ENCODE measurements at places on chromosomes 3 and 15.
A peak's percentile ranks its signal among the peaks of the same experiment; 100 is the strongest.

DNA sequence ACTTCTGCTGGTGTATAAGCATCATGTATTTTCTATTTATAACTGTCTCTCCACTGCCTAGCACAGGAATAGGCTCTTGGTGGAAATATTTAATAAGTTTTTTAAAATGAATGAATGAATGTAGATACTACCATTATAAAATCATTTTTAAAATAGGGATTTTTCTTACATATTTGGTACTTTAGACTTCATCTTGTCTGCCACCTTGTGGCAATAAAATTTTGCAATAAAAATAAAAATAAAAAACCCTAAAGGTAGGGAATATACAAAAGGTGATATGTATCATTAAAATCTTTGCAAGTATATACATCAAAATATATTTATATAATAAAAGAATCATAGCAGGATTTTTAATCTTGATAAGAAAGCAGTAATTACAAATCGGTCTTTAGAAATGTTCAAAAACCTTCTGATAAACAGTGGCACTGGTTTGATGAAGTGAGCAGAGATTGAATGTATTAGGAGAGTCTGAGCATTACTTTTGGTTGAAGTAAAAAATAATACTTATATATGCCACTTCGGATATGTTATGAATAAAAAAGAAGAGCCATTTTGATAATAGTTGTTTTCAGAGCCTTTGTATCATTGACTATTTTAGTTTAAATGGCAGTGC is 95.2 kb downstream of the SPATA16 start:
- DNase-seq: no peak

GRCh38 chr3:81242871-81243270 is 518.6 kb downstream of the GBE1 start:
- DNase-seq: no peak

DNA sequence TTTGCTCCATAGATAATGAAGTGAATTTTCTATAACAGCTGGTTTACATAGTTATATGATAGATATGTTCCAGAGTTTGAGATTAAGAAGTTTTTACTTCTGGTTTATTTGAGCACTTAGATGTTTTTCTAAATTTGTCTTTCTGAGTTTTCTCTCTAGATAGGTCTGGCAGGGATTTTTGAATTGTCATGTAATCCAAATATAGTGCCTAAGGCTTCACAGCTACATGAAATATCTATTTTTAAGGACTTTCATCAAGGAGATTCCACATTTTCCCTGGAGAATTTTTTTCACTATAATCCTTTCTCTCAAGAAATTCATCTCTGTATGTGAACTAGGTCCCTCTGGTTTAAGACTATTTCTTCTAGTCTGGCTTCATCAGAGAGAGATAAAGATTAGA is 12.0 kb downstream of the PPM1L start:
- DNase-seq: no peak

- no peak for DNase-seq
Measured at GRCh38 chr15:95944193-95944592, 386.3 kb upstream of the NR2F2 start.

DNA sequence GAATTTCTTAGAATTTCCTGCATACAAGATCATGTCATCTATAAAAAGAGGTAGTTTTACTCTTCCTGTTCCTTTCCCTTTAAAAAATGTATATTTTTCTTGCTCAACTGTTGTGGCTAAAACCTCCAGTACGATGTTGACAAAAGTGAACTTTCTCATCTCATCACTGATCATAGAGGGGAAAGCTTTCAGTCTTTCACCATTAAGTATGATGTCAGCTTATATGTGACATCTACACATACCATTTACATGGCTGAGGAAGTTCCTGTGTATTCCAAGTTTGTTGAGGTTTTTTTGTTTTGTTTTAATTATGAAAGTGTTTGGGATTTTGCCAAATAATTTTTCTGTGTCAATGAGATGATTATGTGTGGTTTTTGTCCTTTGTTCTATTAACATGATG is 173.6 kb downstream of the PLD1 start:
- no peak for DNase-seq

GRCh38 chr3:56536735-56537134 is 20.2 kb upstream of the CCDC66 start:
- no peak for DNase-seq

GRCh38 chr3:187621881-187622280 is 48.3 kb downstream of the SST start:
- DNase-seq: no peak

DNA sequence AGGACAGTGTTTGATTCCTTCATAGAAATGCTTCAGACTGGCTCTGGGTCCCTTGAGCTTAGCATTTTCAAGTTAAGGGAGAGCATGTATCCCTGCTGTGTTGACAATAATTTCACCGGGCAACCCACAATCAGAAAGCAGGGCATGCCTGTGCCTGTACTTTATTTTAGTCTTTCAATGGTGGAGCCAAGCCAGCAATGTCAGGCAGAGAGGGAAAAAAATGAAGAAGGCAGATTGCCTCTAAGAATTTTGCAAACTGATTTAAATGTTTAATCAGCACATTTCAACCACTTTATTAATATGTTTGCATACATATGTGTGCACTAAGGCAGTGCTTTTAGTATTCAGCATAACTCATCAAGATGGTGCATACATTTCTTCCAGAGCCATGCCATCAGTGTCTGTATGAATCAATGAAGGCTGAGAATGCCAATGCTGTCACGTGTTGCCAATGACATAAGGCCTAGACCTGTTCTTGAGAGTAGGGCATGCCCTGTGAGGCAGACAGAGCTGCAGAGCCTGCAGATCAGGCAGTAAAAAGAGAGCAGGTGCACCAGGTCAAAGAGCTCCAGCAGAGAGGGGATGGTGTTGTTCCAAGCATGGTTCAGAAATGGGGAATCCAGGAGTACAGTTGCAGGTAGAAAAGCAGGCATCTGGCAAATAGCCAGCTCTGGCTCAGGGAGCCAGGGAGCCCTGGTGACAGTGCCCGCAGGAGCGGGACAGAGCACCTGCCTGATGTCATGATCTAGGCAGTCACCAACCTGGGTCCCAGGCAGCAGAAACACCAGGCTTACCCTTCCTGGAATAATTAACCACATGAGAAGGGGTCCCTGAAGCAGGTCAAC is 508.5 kb downstream of the GABRG3 start:
- peak; percentile 19 for DNase-seq

- no peak for DNase-seq
Measured at GRCh38 chr3:55641964-55642363, 154.9 kb upstream of the WNT5A start.

DNA sequence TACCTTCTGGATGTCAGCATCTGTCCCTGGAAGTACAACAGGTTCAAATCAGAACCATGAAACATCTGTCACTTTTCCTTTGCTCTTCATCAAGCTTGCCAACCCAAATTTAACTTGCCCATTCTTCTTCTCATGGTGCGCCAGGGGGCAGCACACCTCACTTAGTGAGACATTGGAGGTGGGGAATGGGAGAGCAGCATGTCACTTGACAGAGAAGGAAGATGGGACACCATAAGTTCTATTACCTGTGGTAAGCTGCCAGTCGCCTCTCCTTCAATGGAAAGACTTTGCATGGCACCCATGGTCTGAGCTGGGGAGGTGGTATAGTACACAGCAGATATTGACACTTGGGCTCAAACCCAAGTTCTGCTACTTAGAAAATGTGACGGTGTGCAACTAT is 2.9 kb downstream of the SCN5A start:
- no peak for DNase-seq

DNA sequence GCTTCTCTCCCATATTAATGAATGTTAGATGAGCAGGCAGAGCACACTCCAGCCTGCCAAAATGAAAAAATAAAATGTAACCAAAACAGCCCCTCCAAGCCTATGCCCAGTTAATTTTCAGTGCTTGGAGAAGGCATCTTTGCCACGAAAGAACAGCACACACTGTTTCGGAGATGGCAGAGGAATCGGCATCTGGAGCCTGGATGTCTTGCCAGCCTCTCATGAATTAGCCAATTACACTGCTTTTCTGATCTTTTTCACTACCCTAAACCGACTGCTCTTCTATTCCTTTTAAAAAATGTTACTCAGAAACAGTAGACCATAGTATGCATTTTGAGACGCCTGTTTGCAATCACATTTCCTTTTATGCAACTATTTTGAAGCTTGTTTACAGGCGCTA is 249.6 kb downstream of the TLE3 start:
- no peak for DNase-seq

- DNase-seq: no peak
Measured at GRCh38 chr3:108389372-108389771, 93.0 kb downstream of the HHLA2 start.

- DNase-seq: peak; percentile 14
Measured at GRCh38 chr3:169822983-169823382, 10.3 kb upstream of the LRRC34 start.

- DNase-seq: no peak
Measured at GRCh38 chr3:6799264-6799915, 61.5 kb upstream of the GRM7 start.

DNA sequence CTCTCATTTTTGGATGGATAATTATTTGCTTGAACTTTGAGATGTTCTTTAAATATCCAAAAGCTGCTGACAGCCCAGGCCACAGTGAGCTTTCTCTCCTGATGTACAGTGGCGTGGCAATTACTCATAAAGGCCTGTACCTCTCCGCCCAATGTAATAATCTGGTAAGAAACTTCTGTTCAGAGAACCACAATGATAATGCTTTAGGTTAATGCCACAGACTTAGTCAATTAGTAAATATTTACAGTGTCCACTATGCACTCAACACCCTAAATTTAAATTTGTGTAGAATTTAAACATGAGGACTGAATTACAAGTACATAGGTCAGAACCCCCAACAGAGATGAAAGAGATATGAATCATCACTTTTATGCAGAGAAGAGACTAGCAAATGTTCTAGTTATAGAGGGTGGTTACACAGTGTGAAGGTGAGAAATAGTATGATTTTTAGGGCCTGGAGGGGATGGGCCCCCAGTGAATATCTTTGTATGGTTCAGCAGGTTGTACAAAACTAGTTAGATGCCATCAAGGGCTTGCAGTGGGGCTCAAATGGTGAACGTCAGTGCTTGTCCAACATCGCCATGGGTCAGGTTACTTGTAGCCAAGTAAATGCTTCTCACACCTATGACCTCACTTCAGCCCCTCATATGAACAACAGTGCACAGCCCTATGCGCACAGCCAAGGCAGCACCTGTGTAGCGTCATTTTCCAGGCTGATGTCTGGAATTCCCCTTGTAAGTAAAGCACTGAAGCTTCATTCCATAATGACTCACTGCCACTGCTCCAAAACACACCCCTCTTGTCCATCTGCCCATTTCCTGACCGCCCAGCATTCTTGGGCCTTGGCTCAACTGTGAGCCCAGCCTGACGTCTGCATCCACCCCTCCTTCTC is 13.3 kb downstream of the ABHD2 start:
- no peak for DNase-seq

DNA sequence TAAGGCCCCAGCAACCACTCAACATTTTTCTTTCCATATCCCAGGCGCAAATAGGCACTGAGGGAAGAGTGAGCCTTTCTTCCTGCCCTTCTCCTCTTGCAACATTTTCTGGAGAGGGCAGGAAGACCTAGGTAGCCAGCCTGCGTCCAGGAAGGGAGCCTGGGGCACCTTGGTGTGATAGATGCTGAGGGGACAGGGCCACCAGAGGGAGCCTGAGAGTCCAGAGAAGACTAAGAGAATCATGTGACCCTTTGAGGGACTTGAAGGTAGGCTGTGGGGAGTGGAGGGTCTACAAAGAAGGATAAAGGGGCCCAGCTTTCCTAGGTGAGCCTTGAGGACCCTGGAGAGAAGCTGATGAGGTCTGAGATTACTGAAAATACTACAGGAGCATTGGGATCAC is 346.6 kb downstream of the CNTN6 start:
- no peak for DNase-seq
